H9 (cell line): ENCODE measurements at places on chromosomes 7 and 10. TPM values are rescaled to one million over a fixed set of nuclear protein-coding genes. Genes with fewer than 3 reads are reported as not detected.
A peak's percentile ranks its signal among the peaks of the same experiment; 100 is the strongest.

DNA sequence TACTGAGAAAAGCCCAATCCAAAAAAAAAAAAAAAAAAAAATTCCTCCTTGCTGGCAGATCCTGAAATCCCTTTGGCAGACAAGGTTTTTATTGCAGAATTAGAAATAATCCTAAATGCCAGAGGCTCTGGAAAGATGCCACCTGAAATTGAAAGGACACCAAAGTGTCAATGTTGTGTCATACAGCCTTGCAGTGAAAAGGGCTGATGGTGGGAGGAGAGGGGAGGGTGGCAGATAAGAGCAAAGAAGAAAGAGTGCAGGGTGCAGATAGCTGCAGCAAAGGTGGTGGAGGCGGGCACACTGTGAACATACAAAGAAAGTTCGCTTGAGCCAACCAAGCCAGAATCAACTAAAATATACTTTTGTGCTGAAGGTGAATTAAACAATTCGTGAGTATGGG, 8.2 kb upstream of the OPTN start:
- 0 out of 2 replicates have a peak, but pooled peaks cover 4% of the 10 kb centered on the region for H3K36me3 ChIP-seq
- no peak overlapping the region for H3K27ac ChIP-seq
- no peak overlapping the region for H3K4me3 ChIP-seq

DNA sequence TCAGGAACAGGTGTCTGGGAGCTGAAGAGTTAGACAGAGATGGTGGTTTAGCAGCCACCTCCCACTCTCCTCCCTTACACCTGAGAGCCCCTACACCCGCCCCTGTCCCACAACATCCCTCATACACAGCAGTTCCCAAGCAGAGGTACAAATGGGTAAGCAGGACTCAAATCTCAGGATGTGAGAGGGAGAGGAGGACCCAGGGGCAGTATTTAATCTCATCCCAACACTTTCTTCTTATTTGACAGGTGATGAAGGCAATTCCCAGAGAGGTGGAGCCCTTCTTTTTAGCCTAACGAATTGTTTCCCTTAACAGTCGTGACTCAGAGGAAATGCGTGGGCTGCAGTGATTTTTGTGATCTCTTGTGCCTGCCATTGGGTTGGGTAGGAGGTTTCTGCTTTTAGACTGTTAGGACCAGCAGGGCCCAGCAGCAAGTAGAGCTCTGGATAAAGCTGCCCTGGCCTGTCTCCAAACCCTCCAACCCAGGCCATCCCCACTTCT, 191.3 kb downstream of the HECW1 start:
- H3K27me3 ChIP-seq, result no peaks in the 10 kb centered on the region
- H3K27ac ChIP-seq, result no peak overlapping the region
- no peak overlapping the region for H3K4me3 ChIP-seq
- no peak for DNase-seq
- no peaks in the 10 kb centered on the region for H3K36me3 ChIP-seq

DNA sequence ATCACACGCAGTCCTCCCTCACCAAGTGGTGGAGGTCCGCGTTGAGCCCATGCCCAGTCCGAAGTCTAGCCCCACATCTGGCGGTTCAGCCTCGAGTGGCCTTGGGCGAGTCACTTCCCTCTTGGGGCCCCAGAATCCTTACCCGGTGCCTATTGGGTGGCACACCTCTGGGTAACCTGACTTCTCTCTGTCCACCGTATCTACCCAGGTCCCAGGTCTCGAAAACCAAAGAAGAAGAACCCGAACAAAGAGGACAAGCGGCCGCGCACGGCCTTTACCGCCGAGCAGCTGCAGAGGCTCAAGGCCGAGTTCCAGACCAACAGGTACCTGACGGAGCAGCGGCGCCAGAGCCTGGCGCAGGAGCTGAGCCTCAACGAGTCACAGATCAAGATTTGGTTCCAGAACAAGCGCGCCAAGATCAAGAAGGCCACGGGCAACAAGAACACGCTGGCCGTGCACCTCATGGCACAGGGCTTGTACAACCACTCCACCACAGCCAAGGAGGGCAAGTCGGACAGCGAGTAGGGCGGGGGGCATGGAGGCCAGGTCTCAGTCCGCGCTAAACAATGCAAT, 4.3 kb downstream of the EN2 start:
- no peak overlapping the region for H3K27ac ChIP-seq
- no peaks in the 10 kb centered on the region for H3K36me3 ChIP-seq
- no peak overlapping the region for H3K4me3 ChIP-seq

DNA sequence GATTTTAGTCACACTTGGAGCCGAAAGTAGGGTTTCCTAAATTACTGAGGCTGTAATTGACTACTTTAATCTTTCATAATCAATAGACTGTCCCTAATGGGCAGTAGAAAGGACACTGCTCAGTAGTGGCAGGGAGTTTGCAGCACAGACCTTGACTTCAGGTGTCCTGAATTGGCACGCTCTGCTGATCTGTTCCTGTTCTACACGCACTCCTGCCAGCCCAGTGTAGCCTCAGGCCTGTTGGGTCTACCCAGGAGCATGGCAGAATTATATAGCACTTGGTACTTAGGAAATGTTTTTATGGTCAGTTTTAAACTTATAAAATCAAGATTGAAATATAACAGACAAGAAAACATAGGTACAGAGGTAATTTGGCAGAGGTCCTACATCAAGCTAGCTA, 9.0 kb downstream of the EIF4H start:
- H3K27me3 ChIP-seq, result no peaks in the 10 kb centered on the region
- no peak overlapping the region for H3K27ac ChIP-seq
- no peak overlapping the region for H3K4me3 ChIP-seq
- no peak for DNase-seq
- no peaks in the 10 kb centered on the region; the same call in 1 of the 2 replicates for H3K4me1 ChIP-seq
- H3K36me3 ChIP-seq, result peaks cover 46% of the 10 kb centered on the region

- no peak overlapping the region for H3K27ac ChIP-seq
- no peak for DNase-seq
- no peaks in the 10 kb centered on the region for H3K36me3 ChIP-seq
- peak overlapping the region; percentile 75 for H3K4me3 ChIP-seq
Measured at GRCh38 chr7:43758822-43759683, 573 bp downstream of the BLVRA start.

DNA sequence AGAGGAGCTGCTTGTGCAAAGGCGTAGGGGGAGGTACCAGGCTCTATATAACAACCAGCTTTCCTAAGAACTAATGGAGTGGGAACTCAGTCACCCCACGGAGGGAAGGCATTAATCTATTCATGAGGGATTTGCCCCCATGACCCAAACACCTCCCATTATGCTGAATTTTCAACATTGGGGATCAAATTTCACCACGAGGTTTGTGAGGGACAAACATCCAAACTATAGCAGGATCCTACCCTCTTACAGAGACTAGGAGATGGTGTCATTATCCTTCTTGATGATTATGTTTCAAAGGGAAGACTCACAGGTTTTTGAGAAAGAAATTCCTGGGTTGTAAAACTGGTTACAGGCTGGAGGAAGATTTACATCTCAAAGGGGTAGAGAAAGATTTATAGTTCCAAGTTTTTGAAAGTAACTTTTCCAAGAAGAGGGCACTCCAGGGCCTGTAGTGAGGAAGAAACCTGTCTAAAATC, 295.0 kb upstream of the DKK1 start:
- no peak overlapping the region for H3K27ac ChIP-seq
- no peak overlapping the region for H3K4me3 ChIP-seq
- H3K27me3 ChIP-seq, result no peaks in the 10 kb centered on the region
- no peak for DNase-seq
- H3K4me1 ChIP-seq, result peaks cover 12% of the 10 kb centered on the region; the same call in 1 of the 2 replicates

DNA sequence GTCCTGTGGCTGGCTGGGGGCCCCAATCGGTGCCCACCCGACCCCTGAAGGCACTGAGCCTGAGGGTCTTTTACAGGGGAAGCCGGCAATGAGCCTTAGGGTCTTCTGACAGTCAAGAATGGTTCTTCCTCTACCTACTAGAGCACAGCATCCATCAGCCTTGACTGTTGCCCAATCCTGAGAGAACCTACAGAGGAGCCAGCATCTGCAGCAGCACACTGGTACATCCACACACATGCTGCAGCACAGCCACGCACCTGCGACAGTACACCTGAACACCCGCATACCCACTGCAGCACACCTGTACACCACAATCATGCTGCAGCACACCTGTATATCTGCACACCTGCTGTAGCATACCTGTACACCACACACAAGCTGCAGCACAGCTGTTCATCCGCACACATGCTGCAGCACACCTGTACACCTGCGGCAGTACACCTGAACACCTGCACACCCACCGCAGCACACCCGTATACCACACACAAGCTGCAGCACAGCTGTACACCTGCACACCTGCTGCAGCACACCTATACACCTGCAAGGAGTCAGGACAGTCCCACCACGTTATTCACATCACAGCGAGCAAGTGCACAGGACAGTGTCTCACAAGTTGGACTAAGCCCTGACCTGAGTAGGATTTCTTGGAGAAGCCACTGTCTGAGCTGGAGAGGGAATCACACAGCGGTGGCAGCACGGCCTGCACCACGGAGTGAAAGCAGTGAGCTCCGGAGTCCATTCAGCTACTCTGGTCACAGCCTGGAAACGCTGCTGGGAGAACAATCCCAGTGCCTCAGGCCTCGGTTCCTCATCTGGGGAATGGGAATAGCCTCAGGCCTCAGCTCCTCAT, 56.4 kb downstream of the VIPR2 start:
- H3K27ac ChIP-seq, result no peak overlapping the region
- no peaks in the 10 kb centered on the region for H3K27me3 ChIP-seq
- DNase-seq, result peak; percentile 18
- H3K4me1 ChIP-seq, result no peaks in the 10 kb centered on the region
- no peak overlapping the region for H3K4me3 ChIP-seq

- H3K36me3 ChIP-seq, result no peaks in the 10 kb centered on the region
- no peak overlapping the region for H3K4me3 ChIP-seq
- no peaks in the 10 kb centered on the region for H3K27me3 ChIP-seq
- no peak overlapping the region for H3K27ac ChIP-seq
Measured at GRCh38 chr7:41916450-41916927, 213.6 kb upstream of the INHBA start.

- H3K36me3 ChIP-seq, result no peaks in the 10 kb centered on the region
- no peaks in the 10 kb centered on the region for H3K27me3 ChIP-seq
- H3K4me1 ChIP-seq, result no peaks in the 10 kb centered on the region; the same call in 1 of the 2 replicates
- no peak for DNase-seq
- no peak overlapping the region for H3K4me3 ChIP-seq
- H3K27ac ChIP-seq, result no peak overlapping the region
Measured at GRCh38 chr10:30857803-30858202, 173.9 kb downstream of the ZNF438 start.

- H3K27me3 ChIP-seq, result no peaks in the 10 kb centered on the region
- no peaks in the 10 kb centered on the region for H3K4me1 ChIP-seq
- no peak for DNase-seq
- no peak overlapping the region for H3K27ac ChIP-seq
- no peak overlapping the region for H3K4me3 ChIP-seq
Measured at GRCh38 chr7:19677180-19677579, 31.7 kb downstream of the POLR1F start.

- DNase-seq, result no peak
- H3K27me3 ChIP-seq, result no peaks in the 10 kb centered on the region
- no peak overlapping the region for H3K4me3 ChIP-seq
- no peaks in the 10 kb centered on the region for H3K4me1 ChIP-seq
- no peak overlapping the region for H3K27ac ChIP-seq
- no peaks in the 10 kb centered on the region for H3K36me3 ChIP-seq
Measured at GRCh38 chr10:422675-423074, 266.8 kb downstream of the DIP2C start.

DNA sequence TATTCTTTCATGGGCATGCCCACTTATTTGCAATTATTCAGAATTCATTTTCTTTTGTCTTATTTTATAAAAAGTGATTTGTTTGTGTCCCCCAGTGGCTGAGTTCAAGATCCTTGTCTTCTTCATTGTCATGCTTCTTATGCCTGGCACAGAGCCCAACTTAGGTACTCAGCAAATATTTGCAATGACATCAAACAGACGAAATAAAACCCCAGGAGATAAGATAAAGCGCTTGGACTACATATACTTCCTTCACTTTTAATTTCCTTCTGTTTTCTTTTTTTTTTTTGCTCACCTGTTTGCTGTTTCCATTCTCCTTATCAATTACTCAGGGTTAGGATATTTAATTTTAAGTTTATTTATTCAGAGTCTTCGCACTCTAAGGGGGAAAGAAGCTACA, 225.0 kb downstream of the SDHAF3 start:
- no peak overlapping the region for H3K27ac ChIP-seq
- no peak overlapping the region for H3K4me3 ChIP-seq
- no peaks in the 10 kb centered on the region for H3K27me3 ChIP-seq
- no peaks in the 10 kb centered on the region for H3K4me1 ChIP-seq
- no peaks in the 10 kb centered on the region for H3K36me3 ChIP-seq

DNA sequence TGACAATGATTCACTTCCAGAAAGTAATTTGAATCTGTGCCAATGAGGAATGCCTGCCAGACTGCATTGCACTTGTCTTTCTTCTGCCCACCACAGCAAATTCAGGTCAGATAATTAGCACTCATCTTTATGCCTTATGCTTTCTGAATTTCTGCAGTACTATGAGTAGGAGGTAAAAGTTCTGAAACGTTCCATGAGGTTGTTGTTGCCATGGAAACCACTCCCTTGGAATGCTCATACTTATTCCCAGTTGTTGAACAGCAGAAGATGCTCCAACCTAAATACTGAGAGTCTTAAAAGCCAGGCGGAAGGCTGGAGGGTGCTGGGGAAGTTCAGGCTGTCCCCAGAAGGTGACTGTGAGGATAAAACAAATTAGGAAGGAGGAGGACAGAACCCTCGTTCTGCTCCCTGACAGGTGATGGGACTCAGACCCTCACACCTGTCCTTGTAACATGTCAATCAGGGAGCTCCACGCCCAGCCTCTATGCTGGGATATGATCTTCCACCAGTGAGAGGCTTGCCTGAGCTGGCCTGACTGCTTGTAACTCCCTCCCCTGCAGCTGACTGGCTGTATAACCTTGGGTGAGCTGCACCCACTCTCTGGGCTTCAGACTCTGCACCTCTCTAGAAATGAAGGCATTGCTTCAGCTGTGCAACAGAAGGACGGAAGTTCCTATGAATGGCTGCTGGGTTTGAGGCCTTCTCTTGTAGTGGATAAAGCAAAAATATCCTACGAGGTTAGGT, 554.3 kb upstream of the MGMT start:
- no peaks in the 10 kb centered on the region for H3K27me3 ChIP-seq
- no peaks in the 10 kb centered on the region for H3K36me3 ChIP-seq
- 0 out of 2 replicates have a peak, but pooled peaks cover 2% of the 10 kb centered on the region for H3K4me1 ChIP-seq
- H3K27ac ChIP-seq, result no peak overlapping the region
- no peak overlapping the region for H3K4me3 ChIP-seq

GRCh38 chr7:12494687-12495024, 75.9 kb upstream of the SCIN start:
- DNase-seq, result no peak
- H3K4me1 ChIP-seq, result peaks cover 1% of the 10 kb centered on the region; the same call in 1 of the 2 replicates
- H3K4me3 ChIP-seq, result no peak overlapping the region
- peaks cover 2% of the 10 kb centered on the region; the same call in 2 of the 3 replicates for H3K36me3 ChIP-seq
- H3K27ac ChIP-seq, result no peak overlapping the region

- DNase-seq, result no peak
- no peaks in the 10 kb centered on the region; the same call in 1 of the 2 replicates for H3K4me1 ChIP-seq
- no peak overlapping the region for H3K4me3 ChIP-seq
- no peaks in the 10 kb centered on the region for H3K27me3 ChIP-seq
- no peak overlapping the region for H3K27ac ChIP-seq
- no peaks in the 10 kb centered on the region for H3K36me3 ChIP-seq
Measured at GRCh38 chr10:118800920-118801319, 46.1 kb upstream of the CACUL1 start.

The CPEB3 gene
- total RNA-seq, result 1.0 and 1.1 TPM in 2 replicates

The TLX1 gene
- total RNA-seq, result not detected in 2 replicates

The AKR1E2 gene
- 2.2 and 2.5 TPM in 2 replicates for total RNA-seq

The FBXW4 gene
- total RNA-seq, result 40.6 and 41.6 TPM in 2 replicates

The ADRB1 gene
- 0.13 TPM in 1 of 2 replicates, not detected in the other for total RNA-seq

The CFAP43 gene
- 0.26 and 0.64 TPM in 2 replicates for total RNA-seq

The GJD4 gene
- total RNA-seq, result not detected in 2 replicates

The ELAPOR2 gene
- total RNA-seq, result 36.8 and 39.0 TPM in 2 replicates

The PROSER2 gene
- 10.6 and 13.7 TPM in 2 replicates for total RNA-seq

The CDH23 gene
- total RNA-seq, result 1.1 and 2.1 TPM in 2 replicates

The SPAM1 gene
- not detected in 2 replicates for total RNA-seq

The HABP2 gene
- not detected in 2 replicates for total RNA-seq
